ENCODE measurements at places on chromosomes 7 and 10.

- DNase-seq = no peak
- no peaks in the 10 kb centered on the region for H3K4me1 ChIP-seq
- H3K27me3 ChIP-seq = no peaks in the 10 kb centered on the region
- no peak overlapping the region for H3K27ac ChIP-seq
These were observed 53.6 kb upstream of the WNT16 start for GRCh38 chr7:121275204-121275603.

DNA sequence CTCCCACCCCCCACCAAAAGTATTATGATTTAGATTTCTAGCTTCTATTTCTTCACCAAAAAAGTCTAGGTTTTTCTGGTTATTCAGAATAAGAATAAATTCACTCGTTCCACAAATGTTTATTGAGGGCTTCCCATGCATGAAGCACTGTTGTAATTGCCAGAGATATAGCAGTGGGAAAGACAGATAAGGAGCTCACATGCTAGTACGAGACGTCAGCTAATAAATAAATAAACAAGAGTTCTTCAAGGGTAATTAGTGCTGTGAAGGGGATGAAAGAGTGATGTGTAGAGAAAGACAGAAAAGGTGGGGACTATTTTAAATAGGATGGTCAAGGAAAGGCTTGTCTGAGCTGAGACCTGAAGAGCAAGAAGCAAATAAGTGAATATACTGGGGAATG, 38.1 kb upstream of the SEPTIN7 start:
- H3K27me3 ChIP-seq = no peaks in the 10 kb centered on the region
- H3K4me1 ChIP-seq = no peaks in the 10 kb centered on the region
- no peak overlapping the region for H3K4me3 ChIP-seq
- H3K27ac ChIP-seq = no peak overlapping the region
- no peak for DNase-seq

GRCh38 chr10:50431791-50432190, 180.5 kb upstream of the ASAH2 start:
- no peak overlapping the region for H3K27ac ChIP-seq
- no peaks in the 10 kb centered on the region for H3K27me3 ChIP-seq
- no peak overlapping the region for H3K4me3 ChIP-seq
- no peaks in the 10 kb centered on the region for H3K4me1 ChIP-seq

DNA sequence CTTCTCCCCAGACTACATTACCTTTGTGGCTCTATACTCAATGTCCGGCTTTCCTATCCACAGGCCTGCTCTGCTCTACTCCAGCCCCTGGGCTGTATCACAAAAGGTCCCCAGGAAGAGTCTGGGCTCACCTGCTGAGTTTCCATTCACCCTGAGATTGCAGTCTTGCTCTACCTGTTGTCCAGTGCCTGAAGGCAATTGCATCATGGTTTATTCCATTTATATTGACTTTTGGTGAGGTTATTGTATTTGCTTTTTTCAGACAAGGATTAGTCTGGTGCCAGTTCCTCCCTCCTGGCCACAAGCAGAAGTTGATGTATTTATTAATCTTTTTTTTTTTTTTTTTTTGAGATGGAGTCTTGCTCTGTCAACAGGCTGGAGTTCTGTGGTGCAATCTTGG, 273.1 kb downstream of the XPNPEP1 start:
- DNase-seq = no peak
- H3K4me3 ChIP-seq = no peak overlapping the region
- no peaks in the 10 kb centered on the region for H3K27me3 ChIP-seq
- H3K4me1 ChIP-seq = no peaks in the 10 kb centered on the region

DNA sequence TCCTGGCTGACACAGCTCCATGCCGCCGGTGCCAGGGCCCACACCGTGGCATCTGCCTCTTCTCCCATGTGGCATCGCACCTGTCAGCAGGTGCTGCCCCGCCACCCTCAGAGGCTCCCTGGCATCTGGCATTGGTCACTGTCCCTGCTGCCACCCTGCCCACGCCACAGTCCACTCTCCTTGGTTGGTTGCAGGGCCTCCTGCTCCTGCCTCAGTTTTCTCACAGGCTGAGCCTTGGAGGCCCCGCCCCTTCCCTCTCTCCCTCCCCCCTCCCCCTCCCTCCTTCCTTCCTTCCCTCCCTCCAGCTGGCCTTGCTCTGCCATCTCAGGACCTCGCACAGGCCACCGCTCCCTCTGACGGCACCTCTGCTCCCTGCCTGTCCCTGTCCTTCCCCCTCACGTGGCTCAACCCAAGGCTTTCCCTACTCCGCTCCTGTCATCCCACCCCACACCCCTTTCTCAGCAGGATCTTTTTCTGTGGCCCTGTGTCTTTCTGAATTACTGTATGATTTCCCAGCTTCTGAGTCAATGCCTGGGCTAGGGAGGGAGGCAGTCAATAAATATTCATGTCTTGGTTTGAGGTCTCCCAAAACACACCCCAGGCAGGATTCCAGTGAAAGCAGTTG, 87.4 kb downstream of the INPP5A start:
- DNase-seq = no peak
- H3K4me3 ChIP-seq = no peak overlapping the region
- peaks cover 13% of the 10 kb centered on the region for H3K4me1 ChIP-seq
- no peaks in the 10 kb centered on the region for H3K27me3 ChIP-seq

GRCh38 chr10:97090035-97090434, 95.7 kb downstream of the SLIT1 start:
- H3K4me1 ChIP-seq = no peaks in the 10 kb centered on the region
- DNase-seq = no peak
- H3K4me3 ChIP-seq = no peak overlapping the region
- H3K27me3 ChIP-seq = no peaks in the 10 kb centered on the region

- H3K36me3 ChIP-seq = no peaks in the 10 kb centered on the region
- H3K4me1 ChIP-seq = no peaks in the 10 kb centered on the region
- H3K27ac ChIP-seq = no peak overlapping the region
- H3K4me3 ChIP-seq = no peak overlapping the region
- no peaks in the 10 kb centered on the region for H3K27me3 ChIP-seq
- no peak for DNase-seq
These were observed 292.4 kb downstream of the PHF14 start for GRCh38 chr7:11266101-11266500.

GRCh38 chr7:115274-115911, 77.0 kb upstream of the FAM20C start:
- no peak for DNase-seq
- no peak overlapping the region for H3K27ac ChIP-seq
- H3K27me3 ChIP-seq = no peaks in the 10 kb centered on the region
- H3K4me1 ChIP-seq = no peaks in the 10 kb centered on the region

DNA sequence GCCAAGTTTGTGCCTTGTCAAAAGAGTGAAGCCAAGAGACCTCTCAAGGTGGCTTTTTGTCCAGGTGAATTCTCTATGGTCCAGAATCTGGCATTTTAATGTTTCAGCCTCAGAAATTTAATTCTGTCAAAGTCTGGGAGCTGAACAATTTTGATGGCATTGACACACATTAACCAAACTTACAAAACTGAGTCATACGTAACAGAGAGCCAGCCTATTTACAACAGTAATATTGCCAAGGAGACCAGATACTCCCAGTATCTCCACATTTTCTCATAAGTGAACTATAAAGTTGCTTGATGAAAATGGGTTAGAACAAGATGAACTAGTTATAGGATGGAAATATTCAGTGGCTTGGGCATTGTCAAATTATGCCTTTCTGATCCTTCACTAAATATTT, 43.8 kb downstream of the PDE6C start:
- no peaks in the 10 kb centered on the region for H3K27me3 ChIP-seq
- H3K36me3 ChIP-seq = no peaks in the 10 kb centered on the region
- H3K4me1 ChIP-seq = no peaks in the 10 kb centered on the region

GRCh38 chr10:62996925-62997324, 136.2 kb upstream of the NRBF2 start:
- no peaks in the 10 kb centered on the region for H3K27me3 ChIP-seq
- H3K36me3 ChIP-seq = no peaks in the 10 kb centered on the region
- no peak for DNase-seq
- no peak overlapping the region for H3K4me3 ChIP-seq

DNA sequence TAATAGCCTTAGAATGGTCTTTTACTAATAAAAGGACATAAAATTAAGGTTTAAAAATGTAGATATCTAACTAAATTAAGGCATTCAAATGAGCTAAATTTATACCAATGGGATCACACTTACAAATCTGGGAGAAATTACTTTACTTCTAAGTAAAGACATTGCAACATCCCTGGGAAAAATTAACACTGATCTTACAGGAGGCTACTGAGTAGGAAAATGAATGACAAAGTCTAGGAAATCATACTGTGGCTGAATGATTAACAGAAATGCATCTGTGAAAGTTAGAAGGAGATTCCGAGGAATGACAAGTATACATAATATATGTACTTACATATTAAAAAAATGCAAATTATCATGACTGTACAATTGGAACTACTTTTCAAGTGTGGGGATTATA, 38.3 kb downstream of the CACNA2D1 start:
- H3K36me3 ChIP-seq = no peaks in the 10 kb centered on the region
- DNase-seq = no peak
- H3K4me1 ChIP-seq = no peaks in the 10 kb centered on the region
- H3K4me3 ChIP-seq = no peak overlapping the region
- no peak overlapping the region for H3K27ac ChIP-seq

DNA sequence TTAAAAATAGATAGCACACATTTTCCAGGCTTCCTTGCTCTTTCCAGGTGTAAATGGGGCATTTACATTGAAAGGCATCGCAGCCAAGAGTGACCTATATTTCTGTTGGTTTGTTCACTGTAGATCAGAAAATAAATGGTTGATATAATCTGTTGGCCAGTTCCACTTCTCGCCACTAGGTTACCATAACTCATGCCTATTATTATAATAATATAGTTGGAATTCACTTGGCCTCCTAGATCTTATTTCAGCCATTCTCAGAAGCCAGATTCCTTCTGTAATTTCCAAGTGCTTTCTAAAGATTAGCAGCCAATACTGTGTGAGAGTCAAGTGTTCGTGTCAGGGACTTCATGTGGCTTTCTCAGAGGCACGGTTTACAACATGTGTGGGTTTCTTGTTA, 179.5 kb downstream of the DNAH11 start:
- H3K4me1 ChIP-seq = no peaks in the 10 kb centered on the region
- H3K27ac ChIP-seq = no peak overlapping the region
- H3K4me3 ChIP-seq = no peak overlapping the region
- no peaks in the 10 kb centered on the region for H3K36me3 ChIP-seq
- H3K27me3 ChIP-seq = no peaks in the 10 kb centered on the region
- DNase-seq = peak; percentile 15

GRCh38 chr10:29387269-29387668, 98.4 kb downstream of the LYZL1 start:
- DNase-seq = no peak
- no peaks in the 10 kb centered on the region for H3K36me3 ChIP-seq
- H3K27ac ChIP-seq = no peak overlapping the region
- H3K4me3 ChIP-seq = no peak overlapping the region
- peaks cover 3% of the 10 kb centered on the region for H3K4me1 ChIP-seq

DNA sequence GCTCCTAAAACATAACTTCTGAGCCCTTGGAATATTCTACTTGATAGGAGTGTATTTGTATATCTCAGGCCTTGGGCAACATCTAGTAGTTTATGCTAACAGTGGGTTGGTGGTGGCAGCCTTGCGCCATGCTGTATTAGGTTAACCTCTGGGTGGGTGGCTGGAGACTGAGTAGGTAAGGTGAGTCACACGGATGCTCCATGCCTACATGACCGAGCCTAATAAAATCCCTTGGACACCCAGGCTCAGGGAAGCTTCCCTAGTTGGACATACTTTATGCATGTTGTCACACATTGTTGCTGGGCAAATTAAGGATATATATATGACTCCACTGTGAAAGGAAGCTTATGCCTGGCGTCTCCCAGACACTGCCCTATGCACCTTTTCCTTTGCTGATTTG, 6.0 kb upstream of the DAGLB start:
- H3K36me3 ChIP-seq = no peaks in the 10 kb centered on the region
- H3K27ac ChIP-seq = no peak overlapping the region
- H3K27me3 ChIP-seq = no peaks in the 10 kb centered on the region

GRCh38 chr10:78456649-78457400, 423.2 kb downstream of the RPS24 start:
- H3K36me3 ChIP-seq = no peaks in the 10 kb centered on the region
- peaks cover 14% of the 10 kb centered on the region for H3K4me1 ChIP-seq
- H3K27ac ChIP-seq = no peak overlapping the region
- no peak overlapping the region for H3K4me3 ChIP-seq
- DNase-seq = no peak
- H3K27me3 ChIP-seq = no peaks in the 10 kb centered on the region

GRCh38 chr7:123823898-123824753, 20.8 kb upstream of the HYAL4 start:
- H3K4me1 ChIP-seq = no peaks in the 10 kb centered on the region
- no peak for DNase-seq
- no peak overlapping the region for H3K4me3 ChIP-seq
- no peak overlapping the region for H3K27ac ChIP-seq
- no peaks in the 10 kb centered on the region for H3K27me3 ChIP-seq

DNA sequence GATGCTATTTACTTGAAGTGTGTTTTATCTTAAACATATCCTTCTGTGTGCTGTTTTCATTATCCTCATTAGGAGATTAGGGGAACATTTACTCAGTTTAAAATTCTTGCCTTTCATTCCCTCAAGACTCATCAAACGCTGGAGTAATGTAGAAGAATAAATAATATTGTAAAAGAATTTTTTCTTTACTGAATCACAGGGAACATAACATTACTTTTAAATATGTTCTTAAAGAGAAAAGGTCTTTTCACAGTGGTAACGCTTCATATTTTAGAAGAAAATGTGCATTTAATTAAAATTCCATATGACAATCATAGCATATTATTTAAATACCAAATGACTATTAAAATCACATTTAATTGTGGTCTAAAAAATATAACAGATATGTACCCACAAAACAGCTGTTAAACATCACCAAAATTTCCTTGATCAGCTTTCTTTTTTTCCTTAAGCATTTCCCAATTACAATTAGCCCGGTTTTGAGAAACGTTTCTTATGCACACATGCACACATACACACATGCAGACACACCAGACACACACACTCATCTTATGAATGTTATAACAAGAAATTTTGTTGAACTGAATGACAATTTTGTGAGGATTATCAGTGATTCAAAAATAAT, 102.0 kb upstream of the GLI3 start:
- DNase-seq = no peak
- peaks cover 6% of the 10 kb centered on the region for H3K4me1 ChIP-seq
- no peak overlapping the region for H3K4me3 ChIP-seq
- H3K27me3 ChIP-seq = no peaks in the 10 kb centered on the region

- no peak overlapping the region for H3K4me3 ChIP-seq
- no peaks in the 10 kb centered on the region for H3K4me1 ChIP-seq
- H3K27me3 ChIP-seq = no peaks in the 10 kb centered on the region
- DNase-seq = no peak
- no peaks in the 10 kb centered on the region for H3K36me3 ChIP-seq
These were observed 232.6 kb downstream of the PAXIP1 start for GRCh38 chr7:154770361-154770760.

GRCh38 chr7:117630501-117630900, 150.7 kb downstream of the CFTR start:
- H3K27me3 ChIP-seq = no peaks in the 10 kb centered on the region
- H3K36me3 ChIP-seq = no peaks in the 10 kb centered on the region
- no peaks in the 10 kb centered on the region for H3K4me1 ChIP-seq
- H3K4me3 ChIP-seq = no peak overlapping the region

DNA sequence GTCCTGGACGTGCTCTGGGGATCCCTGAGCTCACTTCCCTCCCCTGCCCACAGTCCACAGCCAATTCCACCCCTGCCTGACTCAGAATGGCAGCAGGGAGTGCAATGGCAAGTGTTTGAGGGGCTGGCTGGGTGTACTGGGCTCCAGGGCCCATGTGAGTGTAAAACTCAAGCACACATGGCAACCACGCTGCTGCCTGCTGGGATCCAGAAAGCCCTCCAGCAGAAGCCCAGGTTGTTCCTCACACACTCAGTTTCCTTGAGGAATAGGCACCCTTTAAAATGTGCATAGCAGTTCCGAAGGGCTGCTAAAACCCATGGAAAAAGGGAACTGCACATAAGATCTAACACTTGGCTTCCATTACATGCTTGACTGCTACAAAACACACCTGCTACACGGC, 11.3 kb upstream of the ATP6V0A4 start:
- H3K27me3 ChIP-seq = no peaks in the 10 kb centered on the region
- no peaks in the 10 kb centered on the region for H3K4me1 ChIP-seq
- H3K4me3 ChIP-seq = no peak overlapping the region
- H3K36me3 ChIP-seq = no peaks in the 10 kb centered on the region
- DNase-seq = no peak
